ENCODE measurements at places on chromosomes 7 and 10. TPM values are rescaled to one million over a fixed set of nuclear protein-coding genes. Genes with fewer than 3 reads are reported as not detected.

Gene LRGUK
- total RNA-seq: 0.20 TPM

Gene TMEM130
- total RNA-seq: not detected

Gene FXYD4
- not detected for total RNA-seq

Gene NUTM2B
- total RNA-seq: 1.2 TPM

Gene RSPH10B
- not detected for total RNA-seq

Gene ADAM12
- total RNA-seq: 0.35 TPM

Gene ITGA8
- total RNA-seq: 0.82 TPM

Gene SPDYE9
- not detected for total RNA-seq

Gene MBL2
- total RNA-seq: not detected

DNA sequence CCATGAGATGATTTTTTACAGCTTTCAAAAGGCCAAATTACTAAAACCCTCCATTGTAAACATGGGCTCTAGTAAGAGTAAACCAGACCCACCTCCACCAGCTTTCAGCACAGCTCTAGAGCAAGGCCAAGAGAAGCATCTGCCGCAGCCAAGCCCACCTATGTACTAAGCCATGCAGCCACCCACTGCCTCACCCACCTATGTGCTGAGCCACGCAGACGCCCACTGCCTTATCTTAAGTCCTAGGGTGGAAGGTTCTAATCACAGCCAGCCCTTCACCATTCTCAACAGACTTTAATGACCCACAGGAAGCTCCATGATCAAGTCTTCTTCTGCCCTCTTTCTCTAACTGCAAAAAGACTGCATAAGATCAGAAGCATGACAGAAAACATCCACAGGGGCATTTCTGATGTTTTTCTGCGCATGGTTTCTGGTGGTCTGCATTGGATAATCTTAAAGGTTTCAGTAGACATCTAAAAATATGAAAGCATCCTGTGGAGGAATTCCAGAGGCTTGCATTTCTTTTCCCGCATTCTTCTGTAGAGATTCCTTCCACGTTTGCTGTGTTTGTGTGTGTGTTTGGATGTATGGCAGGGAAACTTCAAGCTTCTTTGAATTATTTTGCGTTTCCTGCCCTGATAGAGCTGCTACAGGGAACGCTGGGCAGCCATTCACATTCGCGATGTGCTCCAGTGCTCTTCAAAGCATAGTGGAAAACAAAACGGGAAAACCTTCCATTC lies 286.1 kb upstream of the KLF6 start:
- no peak for DNase-seq

GRCh38 chr10:93126483-93127052 lies 52.9 kb downstream of the CYP26A1 start:
- no peak for DNase-seq

DNA sequence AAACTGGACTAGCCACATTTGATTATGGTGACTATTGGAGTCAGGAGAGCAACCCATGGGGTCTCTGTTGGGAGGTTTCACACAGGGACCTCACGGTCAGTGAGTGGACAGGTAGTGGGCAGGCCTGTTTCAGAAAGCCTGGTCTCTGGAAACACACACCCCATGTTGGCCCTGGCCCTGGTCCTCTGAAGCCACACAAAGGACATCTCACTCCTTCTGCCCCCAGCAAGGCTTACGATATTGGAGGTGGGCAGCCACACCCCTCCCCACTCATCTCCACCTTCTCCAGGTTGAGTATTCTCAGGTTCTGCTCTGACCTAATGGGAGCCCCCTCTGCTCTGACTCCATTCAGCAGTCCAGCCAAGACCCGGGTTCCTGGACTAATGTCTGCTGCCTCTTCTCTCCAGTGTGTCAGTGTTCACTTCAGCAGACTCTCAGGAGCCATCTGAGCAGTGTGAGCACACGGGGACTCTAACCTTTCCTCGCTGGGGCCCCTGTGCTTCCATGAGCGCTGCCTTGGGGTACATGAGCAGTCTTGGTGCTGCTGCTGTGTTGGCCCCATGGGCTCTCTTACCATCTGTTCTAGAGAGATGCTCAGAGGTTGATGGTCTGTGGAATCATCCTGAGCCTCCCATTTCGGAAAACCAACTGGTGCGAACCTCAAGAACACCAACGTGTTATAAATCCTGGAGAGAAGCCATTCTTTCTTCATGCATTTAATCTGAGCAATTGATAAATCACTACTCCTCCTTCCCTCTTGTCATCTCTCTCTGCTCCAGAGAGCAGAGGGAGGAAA lies 748.6 kb downstream of the GRID1 start:
- DNase-seq: no peak

GRCh38 chr10:131980761-131981428 lies 828 bp downstream of the BNIP3 start:
- DNase-seq: no peak

GRCh38 chr7:149838992-149839408 lies 825 bp downstream of the ZNF862 start:
- no peak for DNase-seq

- no peak for DNase-seq
Observed at GRCh38 chr10:132684164-132684891, 101.6 kb downstream of the NKX6-2 start.

GRCh38 chr7:73954181-73954580 lies 73.8 kb upstream of the ELN start:
- DNase-seq: no peak

GRCh38 chr10:5538892-5539651 lies 14.3 kb downstream of the CALML3 start:
- no peak for DNase-seq

DNA sequence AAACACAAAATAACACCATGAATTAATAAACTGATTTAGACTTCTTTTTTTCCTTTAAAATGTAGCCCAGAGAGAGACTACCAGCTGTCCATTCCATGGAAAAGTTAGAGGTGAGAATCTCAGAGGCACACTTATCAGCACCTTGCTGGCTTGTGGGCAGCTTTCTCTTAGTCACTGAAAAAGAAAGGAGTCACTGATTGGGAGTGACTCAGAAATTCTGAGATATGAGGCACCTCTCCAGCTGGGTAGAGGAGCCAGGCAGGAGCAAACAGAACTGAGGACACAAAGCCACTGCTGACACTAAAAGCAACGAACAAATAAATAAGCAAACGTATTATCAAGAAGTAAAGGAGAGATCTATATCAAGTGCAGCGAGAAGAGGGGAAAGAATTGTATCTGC lies 310.6 kb downstream of the PARD3 start:
- DNase-seq: no peak

DNA sequence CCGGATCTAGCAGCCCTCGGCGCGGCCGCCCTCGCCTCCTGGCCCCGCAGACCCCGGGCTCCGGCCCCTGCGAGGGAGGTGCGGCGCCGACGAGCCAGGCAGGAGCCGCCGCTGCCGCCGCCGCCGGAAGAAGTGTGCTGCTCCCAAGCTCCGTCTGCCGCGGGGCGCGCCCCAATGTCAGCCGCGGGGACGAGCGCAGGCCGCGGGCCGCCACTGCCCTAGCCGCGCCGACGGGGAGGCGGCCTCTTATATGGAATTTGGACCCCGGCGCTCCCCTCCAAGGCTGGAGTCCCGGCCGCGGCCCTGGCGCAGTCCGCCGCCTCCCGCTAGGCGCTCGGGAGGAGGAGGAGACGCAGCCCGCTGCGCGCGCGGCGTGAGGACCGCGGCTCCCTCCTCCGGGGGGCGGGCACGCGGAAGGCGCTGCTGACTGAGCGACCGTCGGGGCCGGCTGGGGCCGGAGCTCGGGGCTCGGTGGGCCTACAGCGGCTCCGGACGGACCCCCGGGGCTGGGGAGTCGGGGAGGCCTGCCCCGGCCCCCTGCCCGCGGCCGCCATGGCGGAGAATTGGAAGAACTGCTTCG lies at the start of gene TRIM8:
TSS of gene TRIM8 (plus strand) at position 414 of the 580 bp plus-strand sequence. CDS start at position 553, 139 bp downstream.
- DNase-seq: peak; percentile 78

- no peak for DNase-seq
Observed at GRCh38 chr10:122197611-122198222, 73.4 kb upstream of the BTBD16 start.

GRCh38 chr10:123462756-123463155 lies 203.4 kb upstream of the GPR26 start:
- no peak for DNase-seq

- DNase-seq: no peak
Observed at GRCh38 chr7:98229441-98229840, 18.2 kb downstream of the BHLHA15 start.

GRCh38 chr7:110283056-110283455 lies 807.9 kb upstream of the LRRN3 start:
- no peak for DNase-seq

DNA sequence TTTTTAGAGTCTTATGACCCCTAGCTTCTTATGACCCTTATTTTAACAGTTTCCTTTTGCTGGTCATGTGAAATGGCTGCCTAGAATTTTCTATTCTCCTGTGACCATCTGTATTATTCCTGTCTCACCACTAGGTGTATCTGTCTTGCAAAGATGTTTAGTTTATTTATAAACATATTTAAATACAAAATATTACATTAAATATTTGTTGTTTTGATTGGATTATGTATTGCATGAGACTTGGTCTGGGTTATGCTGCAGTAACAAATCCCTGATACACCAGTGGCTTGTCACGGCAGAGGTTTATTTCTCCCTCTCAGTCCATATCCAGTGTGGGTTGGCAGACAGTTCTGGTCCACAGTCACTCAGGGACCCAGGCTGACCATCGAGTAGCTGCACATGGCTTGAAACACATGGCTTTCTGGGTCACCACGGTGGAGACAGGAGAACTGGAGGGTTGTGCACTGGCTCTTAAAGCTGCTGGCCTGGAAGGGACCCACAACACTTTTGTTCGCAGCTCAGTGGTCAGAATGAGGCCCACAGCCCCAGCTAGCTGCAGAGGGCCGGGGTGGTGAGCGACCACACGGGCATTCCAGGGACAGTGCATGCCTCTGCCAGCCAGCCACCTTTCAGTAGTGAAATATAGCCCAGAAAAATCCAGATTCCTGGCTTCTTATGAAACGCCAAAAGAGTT lies 7.4 kb downstream of the RASSF4 start:
- no peak for DNase-seq

- no peak for DNase-seq
Observed at GRCh38 chr7:27533652-27534081, 129.0 kb downstream of the HIBADH start.

- DNase-seq: no peak
Observed at GRCh38 chr10:113135025-113135424, 185.0 kb downstream of the TCF7L2 start.

- DNase-seq: no peak
Observed at GRCh38 chr10:63478564-63478963, 12.8 kb upstream of the JMJD1C start.

GRCh38 chr10:133393401-133394063 lies 425 bp upstream of the MTG1 start:
- no peak for DNase-seq

DNA sequence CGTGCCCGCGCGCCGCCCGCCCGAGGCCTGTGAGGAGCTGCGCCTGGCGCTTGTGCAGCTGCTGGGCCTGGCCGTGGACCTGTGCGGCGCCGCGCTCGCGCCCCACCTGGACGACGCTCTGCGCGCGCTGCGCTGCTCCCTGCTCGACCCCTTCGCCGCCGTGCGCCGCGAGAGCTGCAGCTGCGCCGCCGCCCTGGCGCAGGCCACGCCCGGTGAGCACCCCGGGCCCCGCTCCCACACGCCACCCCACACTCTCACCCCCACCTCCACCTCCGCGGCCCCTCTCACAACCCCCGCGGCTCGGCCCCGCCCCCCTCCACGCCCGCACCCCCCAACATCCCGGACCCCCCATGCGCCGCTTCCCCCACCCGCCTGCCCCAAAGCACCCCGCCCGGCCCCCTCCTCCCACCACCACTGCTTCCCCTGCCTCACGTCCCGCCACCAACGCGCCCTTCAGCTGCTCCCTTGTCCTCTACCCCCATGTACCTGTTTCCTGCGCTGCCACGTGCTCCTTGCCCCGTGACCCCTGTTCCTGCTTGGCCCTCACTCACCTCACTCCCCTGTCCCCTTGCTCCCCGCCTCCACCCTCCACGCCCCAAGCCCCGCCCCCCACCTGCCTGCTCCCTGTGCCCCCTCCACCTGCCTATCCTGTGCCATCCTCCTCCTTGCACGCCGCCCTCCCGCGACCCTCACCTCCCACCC lies at the start of gene PRKAR1B:
TSS of gene PRKAR1B (minus strand) at position 178 of the 702 bp plus-strand sequence. CDS start 15,776 bp downstream, outside the sequence.
- peak; percentile 47 for DNase-seq

DNA sequence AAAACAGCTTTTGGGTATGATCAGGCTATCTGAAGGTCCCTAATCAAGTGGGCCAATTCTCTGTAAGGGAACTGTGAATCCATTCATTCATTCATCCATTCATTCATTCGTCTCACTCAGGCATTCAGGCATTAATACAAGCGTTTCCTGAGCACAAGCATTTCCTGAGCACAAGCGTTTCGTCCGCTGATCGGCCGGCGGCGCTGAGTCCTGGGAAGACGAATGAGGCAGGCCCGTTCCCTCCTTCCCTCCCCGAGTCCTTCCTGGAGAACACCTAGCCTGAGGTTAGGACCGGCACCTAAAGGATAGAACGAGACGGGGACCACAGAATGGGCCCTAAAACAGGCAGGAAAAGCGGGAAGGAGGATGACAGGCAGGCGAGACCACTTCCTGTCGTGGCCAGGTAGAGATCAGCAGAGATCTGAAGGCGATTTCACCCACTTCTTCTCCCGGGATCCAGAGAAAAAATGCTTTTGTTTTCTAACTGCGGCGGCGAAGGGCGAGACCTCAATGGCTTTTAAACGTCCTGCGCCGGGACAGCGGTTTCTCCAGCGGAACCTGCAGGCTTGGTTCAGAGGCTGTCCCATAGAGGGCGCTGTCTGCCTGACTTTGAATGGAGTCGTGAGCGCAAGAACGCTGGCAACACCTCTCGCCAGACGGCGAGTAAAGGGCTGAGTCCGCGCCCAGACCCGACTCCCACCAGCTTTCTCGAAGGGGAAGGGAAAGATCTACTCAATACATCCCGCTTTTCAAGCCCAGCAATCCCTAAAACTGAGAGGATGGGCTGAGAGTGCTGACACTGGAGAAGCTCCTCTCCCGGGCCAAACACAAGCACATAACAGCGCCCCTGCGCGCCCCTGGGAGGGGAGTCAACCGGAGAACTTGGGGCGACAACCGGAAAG lies 2.9 kb upstream of the HMX3 start:
- peak; percentile 87 for DNase-seq

- no peak for DNase-seq
Observed at GRCh38 chr10:28130267-28130666, 131.4 kb upstream of the ODAD2 start.

DNA sequence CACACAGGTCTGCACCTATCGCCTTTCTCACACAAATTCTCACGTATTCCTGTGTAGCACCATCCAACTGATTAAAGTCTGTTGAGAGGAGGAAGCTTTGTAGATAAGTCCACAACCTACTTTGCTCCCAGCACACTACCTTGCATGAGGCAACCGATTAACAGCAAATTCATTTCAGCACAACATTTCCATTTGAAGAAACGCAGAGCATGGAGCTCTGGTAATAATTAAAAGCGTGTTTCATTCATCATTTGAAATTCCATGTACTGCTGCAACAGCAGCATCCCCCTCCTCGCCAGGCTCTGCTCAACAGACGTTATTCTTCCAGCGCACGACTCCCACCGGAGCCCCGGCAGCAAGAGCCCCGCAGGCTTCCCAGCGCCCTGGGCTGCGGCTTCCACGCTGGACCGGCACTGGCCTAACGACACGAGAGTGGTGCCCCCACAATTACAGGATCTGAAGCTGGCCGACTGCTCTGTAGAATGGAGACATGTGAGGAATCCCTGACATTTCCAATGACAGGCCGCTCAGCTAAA lies 118.8 kb downstream of the DIP2C start:
- peak; percentile 20 for DNase-seq

All from left ventricle myocardium superior (tissue), 1 donor.